Ammon's horn (tissue), 1 donor: ENCODE measurements at places on chromosomes 2 and 18.
A peak's percentile ranks its signal among the peaks of the same experiment; 100 is the strongest.

GRCh38 chr2:50102383-50102782 lies 929.5 kb downstream of the NRXN1 start:
- DNase-seq = peak; percentile 13

DNA sequence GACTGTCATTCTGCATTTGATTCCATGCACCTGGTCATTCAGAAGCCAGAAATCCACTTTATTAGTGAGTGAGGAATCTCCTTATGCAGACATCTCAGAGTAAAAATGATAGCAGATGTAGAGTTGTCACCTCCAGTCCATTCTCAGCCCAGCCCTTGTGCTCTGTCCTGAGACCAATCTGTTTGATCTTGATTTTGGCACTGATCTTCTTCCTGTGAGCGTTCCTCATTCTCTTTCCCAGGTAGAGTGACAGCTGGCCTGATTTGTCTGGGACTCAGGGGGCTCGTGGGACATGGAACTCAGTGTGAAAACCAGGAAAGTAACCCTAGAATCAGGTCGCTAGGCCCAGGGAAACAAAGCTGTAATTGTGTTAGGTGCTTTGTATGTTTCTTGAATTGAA lies 8.9 kb downstream of the ARHGAP25 start:
- no peak for DNase-seq

GRCh38 chr2:86396291-86396785 lies 44.8 kb upstream of the KDM3A start:
- DNase-seq = peak; percentile 76

GRCh38 chr2:216206821-216207220 lies 97.7 kb downstream of the XRCC5 start:
- no peak for DNase-seq

GRCh38 chr2:42901076-42901640 lies 108.8 kb upstream of the HAAO start:
- no peak for DNase-seq

- no peak for DNase-seq
Observed at GRCh38 chr18:53070788-53071187, 730.8 kb downstream of the DCC start.

DNA sequence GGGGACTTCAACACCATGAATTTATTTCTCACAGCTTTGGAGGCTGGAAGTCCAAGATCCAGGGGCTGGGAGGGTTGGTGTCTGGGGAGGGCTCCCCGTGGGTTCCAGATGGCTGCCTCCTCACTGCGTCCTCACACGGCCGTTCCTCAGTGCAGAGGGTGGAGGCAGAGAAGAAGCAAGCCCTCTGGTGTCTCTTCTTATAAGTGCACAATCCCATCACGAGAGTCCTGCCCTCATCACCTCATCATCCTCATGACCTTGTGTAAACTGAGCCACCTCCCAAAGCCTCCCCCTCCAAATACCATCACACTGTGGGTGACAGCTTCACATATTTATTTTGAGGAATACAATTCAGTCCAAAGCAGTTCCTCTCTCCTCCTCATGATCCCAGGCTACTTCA lies 26.3 kb downstream of the TMEM163 start:
- DNase-seq = no peak

GRCh38 chr2:8858264-8858663 lies 20.9 kb upstream of the KIDINS220 start:
- DNase-seq = no peak

- no peak for DNase-seq
Observed at GRCh38 chr2:86056590-86057331, 48.9 kb downstream of the POLR1A start.

DNA sequence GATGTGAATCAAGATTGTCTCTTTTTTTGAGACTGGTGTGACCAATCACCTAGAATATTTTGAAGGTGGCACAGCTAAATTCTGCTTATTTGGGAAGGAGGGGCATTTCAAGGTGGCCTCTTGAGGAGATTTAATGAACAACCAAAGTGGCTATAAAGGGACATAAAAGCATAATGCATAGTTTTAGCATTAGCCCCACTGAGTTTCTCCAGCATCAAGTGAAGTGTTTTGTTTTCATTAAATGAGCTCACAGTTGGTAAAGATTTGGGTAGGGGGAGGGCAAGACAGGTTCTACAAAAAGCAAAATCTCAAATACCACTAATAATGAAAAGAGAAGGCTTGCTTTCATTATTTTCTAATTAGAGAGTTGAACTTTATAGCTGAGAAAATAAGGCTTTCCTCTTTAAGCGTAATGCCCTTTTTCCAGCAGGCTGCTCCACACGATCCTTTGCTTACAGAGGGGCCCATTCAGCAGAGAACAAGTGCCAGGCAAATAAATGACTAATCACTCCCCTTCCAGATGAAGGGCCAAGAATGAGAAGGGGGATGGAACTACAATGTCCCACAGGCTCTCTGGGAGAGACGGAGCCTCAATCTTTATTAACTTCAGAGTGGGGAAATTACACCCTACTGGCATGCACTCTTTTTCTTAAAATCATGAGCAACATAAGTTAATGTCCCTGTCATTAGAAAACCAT lies 35.9 kb downstream of the LHCGR start:
- DNase-seq = peak; percentile 31

DNA sequence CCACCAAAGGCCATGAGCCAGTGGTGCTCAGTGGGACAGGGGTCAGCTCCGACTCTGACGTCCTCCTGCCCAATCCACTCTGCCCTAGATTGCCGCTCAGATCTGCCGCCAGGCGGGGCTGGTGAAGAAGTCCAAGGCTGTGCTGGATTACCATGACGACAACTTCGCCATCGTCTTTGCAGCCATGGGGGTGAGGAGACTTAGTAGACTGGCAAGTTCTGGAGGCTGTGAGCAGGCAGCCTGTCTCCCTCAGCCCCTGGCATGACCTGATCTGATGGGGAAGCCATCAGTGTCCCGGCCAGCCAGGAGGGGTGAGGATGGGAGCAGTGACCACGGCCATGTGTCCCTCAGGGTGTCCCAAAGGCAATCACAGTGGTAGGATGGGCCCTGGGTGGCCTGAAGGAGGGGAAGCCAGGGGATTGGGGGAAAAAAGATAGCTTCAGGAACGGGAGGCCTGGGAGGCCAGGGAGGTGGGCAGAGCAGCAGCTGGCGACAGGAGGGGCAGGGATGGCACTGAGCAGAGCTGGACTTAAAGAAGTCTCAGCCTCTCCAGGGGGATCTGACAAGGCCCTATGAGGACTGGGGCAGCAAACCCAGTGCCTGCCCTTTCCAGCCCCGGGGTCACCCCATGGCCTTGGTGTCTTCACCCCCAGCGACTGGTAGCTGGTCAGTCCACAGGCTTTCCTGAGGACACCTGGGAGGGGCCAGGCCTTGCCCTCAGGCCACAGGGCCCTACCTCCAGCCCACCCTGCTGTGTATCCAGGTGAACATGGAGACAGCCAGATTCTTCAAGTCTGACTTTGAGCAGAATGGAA lies 17.4 kb upstream of the ANKRD53 start:
- DNase-seq = no peak

- peak; percentile 66 for DNase-seq
Observed at GRCh38 chr2:54176577-54176976, 61.2 kb downstream of the ACYP2 start.

GRCh38 chr2:185583058-185583816 lies 155.4 kb upstream of the FSIP2 start:
- DNase-seq = no peak
